ENCODE measurements at places on chromosomes 6 and 20. TPM values are rescaled to one million over a fixed set of nuclear protein-coding genes. Genes with fewer than 3 reads are reported as not detected.

Gene SERPINB6
- 124 TPM for total RNA-seq

DNA sequence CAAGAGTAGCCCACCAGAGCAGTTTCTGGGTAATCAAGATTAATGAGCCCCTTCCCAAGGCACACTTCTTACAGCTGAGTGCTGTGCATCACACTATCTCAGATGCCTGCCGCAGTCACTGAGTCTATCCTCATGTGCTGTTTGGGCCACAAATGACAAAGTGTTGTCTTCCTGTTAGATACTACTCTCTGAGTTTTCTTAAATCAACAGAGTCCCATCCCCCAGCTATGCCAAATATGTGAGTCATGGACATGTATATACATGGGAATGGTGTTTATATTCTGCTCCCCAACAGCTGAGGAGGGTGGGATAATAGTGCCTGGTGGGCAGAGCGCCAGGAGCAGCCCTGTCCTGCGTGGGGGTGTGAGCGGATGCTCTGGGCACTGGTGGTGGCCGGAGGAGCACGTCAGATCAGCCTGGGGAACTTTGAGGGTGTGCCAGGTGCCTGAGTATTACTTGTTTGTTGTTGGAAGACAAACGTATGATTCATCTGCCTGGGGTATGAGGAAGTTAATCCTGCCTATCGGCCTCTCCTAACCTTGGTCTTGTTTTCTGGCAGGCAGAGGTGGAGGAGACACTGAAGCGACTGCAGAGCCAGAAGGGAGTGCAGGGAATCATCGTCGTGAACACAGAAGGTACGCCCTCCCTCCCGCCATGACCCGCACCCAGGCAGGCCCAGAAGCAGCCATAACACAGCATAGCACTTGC is 9.6 kb downstream of the DYNLRB1 start:
- peak overlapping the region; percentile 74 for H3K27ac ChIP-seq
- H3K4me1 ChIP-seq = peaks cover 83% of the 10 kb centered on the region
- H3K36me3 ChIP-seq = peaks cover 41% of the 10 kb centered on the region
- H3K4me3 ChIP-seq = no peak overlapping the region
- peak; percentile 95 for DNase-seq

DNA sequence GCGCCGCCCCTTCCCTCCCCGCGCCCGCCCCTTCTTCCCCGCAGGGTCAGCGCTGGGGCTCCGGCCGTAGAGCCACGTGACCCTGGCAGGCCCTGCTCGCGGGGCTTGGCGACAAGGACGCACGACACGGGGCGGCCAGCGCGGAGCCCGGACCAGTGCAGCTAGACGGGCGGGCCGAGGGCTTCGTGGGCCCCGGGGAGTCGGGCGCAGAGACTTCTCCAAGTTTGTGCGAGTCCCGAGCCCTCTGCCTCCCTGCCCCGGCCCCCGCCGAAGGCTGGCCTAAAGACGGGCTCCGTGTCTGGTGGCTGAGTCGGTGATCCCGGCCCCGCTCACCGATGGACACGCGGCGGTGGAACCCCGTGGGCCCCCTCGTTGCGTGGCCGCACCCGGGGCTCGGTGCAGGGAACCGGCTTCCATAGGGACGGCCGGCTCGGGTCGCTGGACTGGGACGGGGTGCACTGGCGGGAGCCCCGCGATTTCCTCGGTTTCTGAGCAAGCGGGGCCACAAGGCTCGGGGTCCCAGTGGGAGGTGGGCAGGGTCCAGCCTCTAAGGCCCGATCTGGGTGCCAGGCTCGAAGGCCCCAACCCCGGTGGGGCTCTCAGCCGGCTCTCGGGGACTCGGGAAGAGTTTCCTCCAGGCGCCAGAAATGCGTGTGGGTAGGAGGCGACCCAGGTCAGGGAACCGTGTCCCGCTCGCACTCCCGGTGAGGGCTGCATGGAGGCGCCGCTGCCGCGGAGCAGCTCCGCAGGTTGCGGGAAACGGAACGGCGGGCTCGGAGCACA is 452 bp upstream of the GATA5 start:
- H3K4me1 ChIP-seq = peaks cover 30% of the 10 kb centered on the region
- peaks cover 42% of the 10 kb centered on the region for H3K27me3 ChIP-seq
- no peaks in the 10 kb centered on the region for H3K36me3 ChIP-seq

Gene TPX2
- 1.1 TPM for total RNA-seq

GRCh38 chr6:49646130-49646824 is 9.6 kb upstream of the RHAG start:
- H3K4me1 ChIP-seq = no peaks in the 10 kb centered on the region
- H3K27me3 ChIP-seq = no peaks in the 10 kb centered on the region
- no peaks in the 10 kb centered on the region for H3K36me3 ChIP-seq
- H3K4me3 ChIP-seq = no peak overlapping the region
- no peak overlapping the region for H3K27ac ChIP-seq
- no peak for DNase-seq

DNA sequence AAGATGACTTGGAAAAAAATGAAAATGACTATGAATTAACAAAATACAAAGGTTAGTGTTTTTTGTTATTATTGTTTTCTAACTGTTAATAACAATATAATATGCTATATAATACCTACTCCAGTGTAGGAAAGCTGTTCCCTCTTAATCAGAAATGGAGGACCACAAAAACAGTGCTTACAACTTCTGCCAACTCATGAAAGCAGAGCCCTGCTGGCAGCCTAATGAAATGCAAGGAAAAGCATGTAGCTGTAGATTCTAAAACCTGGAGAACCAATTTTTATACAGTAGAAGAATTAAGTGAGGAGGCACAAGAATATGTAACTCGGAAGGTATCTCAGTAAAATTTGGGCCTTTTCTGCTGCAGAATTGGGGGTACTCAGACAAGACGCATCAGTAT is 29.4 kb downstream of the PHIP start:
- no peak overlapping the region for H3K4me3 ChIP-seq
- H3K36me3 ChIP-seq = peaks cover 26% of the 10 kb centered on the region
- no peak overlapping the region for H3K27ac ChIP-seq
- no peak for DNase-seq

DNA sequence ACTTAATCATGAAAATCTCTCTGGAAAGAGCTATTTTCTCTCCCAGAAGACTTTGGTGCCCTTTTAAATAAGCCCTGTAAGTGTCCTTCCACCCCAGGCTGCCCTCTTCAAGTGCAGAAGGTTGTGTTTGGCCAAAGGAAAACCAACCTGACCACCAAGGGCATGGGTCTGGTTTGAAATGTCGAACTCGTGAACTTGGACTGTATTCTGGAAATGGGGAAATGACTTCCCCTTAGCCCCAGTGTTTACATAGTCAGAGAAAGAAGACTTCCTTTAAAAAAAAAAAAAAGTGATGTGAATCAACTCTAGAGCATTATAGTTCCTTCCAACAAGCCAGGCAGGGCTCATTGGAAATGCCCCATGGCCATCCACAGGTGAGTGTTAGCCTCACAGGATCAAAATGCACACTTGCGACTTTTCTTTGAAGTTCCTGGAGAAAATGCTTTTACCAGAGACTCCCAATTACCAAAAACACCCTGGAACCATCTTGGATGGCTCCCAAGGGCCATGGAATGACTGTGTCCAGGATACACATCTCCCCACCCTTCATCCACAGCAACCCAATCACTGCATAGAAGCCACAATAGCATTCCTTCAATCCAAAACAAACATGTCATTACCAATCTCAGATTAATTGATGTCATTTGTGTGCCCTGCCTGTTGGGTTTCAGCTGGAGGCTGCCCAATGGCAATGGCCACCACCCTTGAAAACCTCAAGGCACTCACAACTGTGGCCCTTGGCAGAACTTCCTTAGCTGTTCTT is 133.8 kb downstream of the CLIC5 start:
- H3K4me3 ChIP-seq = no peak overlapping the region
- H3K27me3 ChIP-seq = no peaks in the 10 kb centered on the region
- no peaks in the 10 kb centered on the region for H3K36me3 ChIP-seq
- DNase-seq = peak; percentile 34
- no peak overlapping the region for H3K27ac ChIP-seq

DNA sequence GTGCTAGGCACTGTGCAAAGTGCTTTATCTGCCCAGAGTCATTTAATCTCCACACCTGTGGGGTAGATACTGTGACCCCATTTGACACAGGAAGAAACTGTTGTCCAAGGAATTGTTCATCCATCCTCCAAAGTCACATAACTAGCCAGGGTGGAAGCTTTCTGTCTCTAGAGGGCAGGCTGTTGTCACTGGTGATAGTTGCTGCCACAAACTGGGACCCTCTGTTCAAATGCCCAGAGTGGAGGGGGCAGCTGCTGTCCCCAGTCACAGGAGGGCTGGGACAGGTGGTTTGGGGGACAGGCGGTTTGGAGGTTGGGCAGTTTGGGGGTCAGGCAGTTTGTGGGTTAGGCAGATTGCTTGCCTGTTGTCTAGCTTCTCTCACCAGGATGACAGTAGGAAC is 16.1 kb upstream of the TMEM242 start:
- no peak for DNase-seq
- no peaks in the 10 kb centered on the region for H3K4me1 ChIP-seq
- H3K4me3 ChIP-seq = no peak overlapping the region
- no peaks in the 10 kb centered on the region for H3K27me3 ChIP-seq
- H3K36me3 ChIP-seq = no peaks in the 10 kb centered on the region
- no peak overlapping the region for H3K27ac ChIP-seq

- no peak overlapping the region for H3K4me3 ChIP-seq
- peaks cover 11% of the 10 kb centered on the region for H3K4me1 ChIP-seq
- H3K36me3 ChIP-seq = no peaks in the 10 kb centered on the region
Measured at GRCh38 chr6:139296927-139297326, 5.1 kb upstream of the TXLNB start.

DNA sequence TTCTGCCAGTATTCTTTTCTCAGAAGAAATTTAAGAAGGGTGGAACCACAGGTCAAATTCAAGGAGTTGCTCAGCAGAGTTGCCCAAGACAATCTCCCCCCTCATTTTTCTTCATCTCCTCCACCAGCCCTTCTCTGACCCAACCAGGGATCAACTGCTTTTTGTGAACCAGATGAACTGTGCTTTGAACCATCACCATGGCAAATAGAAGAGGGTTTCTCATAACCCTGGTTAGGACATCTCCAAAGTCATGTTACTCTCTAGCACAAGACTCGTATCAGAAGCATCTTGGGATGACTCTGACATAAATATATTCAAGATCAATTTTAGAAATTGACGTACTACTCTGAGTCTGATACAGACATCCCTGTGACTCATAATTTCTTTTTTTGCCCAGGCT is 130.7 kb downstream of the ALDH8A1 start:
- no peak for DNase-seq
- H3K36me3 ChIP-seq = no peaks in the 10 kb centered on the region
- H3K27ac ChIP-seq = no peak overlapping the region

Gene PRL
- total RNA-seq = not detected

- no peaks in the 10 kb centered on the region for H3K36me3 ChIP-seq
- no peak overlapping the region for H3K4me3 ChIP-seq
- no peaks in the 10 kb centered on the region for H3K27me3 ChIP-seq
- H3K4me1 ChIP-seq = peaks cover 7% of the 10 kb centered on the region
Measured at GRCh38 chr6:19333936-19334335, 503.2 kb upstream of the ID4 start.

- DNase-seq = no peak
- H3K4me1 ChIP-seq = peaks cover 24% of the 10 kb centered on the region
- peaks cover 21% of the 10 kb centered on the region for H3K27me3 ChIP-seq
Measured at GRCh38 chr6:70956191-70956450, 739 bp downstream of the B3GAT2 start.

- H3K4me3 ChIP-seq = no peak overlapping the region
- H3K27me3 ChIP-seq = no peaks in the 10 kb centered on the region
- no peaks in the 10 kb centered on the region for H3K36me3 ChIP-seq
- H3K27ac ChIP-seq = no peak overlapping the region
- H3K4me1 ChIP-seq = no peaks in the 10 kb centered on the region
Measured at GRCh38 chr6:120096696-120097260, 747.2 kb upstream of the MAN1A1 start.

DNA sequence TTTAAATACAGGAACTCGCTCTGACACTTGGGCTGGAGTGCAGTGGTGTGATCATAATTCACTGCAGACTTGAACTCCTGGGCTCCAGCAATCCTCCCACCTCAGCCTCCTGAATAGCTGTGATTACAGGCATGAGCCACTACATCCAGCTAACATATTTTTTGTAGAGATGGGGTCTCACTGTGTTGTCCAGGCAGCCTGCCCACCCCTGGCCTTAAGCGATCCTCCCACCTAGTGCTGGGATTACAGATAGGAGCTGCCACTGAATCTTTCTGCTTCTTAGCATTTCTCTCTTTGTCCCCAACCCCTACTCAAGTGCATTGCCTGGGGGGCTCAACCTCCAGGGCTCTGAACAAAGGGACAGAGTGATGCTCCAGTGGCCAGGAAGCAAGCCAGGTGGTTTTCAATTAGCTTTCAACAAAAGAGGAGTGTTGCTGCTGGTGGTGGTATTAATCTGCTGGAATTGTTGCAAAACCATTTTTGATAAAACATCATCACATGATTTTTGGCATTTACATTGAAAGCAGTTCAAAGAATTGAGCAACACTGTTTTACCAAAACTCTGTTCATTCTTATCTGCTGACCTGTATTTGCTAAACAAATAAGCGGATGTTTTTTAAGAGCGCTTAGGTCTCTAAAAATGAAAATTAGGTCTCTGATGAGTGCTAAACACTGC is 40.4 kb upstream of the BPIFA2 start:
- no peaks in the 10 kb centered on the region for H3K4me1 ChIP-seq
- H3K27me3 ChIP-seq = no peaks in the 10 kb centered on the region
- no peaks in the 10 kb centered on the region for H3K36me3 ChIP-seq

DNA sequence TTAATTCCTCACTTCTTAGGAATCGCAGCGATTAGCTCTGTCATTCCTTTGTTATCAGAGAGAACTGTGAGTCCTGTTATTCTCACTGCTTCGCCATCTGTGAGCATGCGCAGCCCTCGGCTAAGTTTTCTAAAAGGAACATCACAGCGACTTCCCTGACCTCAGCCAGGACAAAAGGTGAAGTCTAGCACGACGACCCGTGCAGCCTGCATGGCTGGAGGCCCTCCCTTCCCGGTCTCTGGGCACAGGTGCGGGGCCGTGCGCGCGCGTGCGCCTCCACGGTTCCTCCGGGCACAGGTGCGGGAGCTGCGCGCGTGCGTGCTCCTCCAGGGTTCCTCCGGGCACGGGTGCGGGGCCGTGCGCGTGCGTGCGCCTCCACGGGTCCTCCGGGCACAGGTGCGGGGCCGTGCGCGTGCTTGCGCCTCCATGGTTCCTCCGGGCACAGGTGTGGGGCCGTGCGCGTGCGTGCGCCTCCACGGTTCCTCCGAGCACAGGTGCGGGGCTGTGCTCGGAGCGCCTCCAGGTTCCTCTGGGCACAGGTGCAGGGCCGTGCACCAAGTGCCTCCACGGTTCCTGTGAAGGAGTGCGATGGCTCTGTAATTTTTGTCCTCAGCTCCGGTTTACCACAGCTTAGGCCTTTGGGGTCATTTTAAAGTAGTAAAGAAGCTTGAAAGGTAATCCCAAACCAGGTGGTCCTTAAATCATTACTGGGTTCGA is 212.3 kb downstream of the ERMARD start:
- no peak overlapping the region for H3K4me3 ChIP-seq
- peaks cover 10% of the 10 kb centered on the region for H3K27me3 ChIP-seq

DNA sequence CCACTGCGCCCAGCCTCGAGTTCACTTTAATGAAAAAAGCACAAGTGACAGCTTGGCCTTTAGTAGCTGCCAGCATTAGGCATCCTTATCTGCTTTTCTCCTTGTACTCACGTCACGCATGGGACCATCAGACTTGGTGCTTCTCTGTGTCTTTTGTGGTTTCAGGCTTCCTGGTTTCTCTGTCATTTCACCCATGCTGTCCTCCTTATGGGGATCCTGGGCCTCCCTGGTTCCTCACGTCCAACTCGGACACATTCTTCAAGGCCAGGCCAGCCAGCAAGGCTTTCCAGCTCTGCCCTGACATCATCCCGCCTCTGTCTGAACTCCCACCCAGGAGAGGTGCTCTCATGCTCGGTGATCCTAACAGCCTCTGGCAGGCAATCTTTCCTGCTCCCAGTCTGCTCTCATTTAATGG is 83.2 kb downstream of the TIAM2 start:
- no peak overlapping the region for H3K4me3 ChIP-seq
- peak; percentile 89 for DNase-seq
- no peak overlapping the region for H3K27ac ChIP-seq
- no peaks in the 10 kb centered on the region for H3K4me1 ChIP-seq
- no peaks in the 10 kb centered on the region for H3K36me3 ChIP-seq

All from esophagus muscularis mucosa (tissue), 4 donors.